IMR-90 (cell line): ENCODE measurements at places on chromosomes 3 and 15.

DNA sequence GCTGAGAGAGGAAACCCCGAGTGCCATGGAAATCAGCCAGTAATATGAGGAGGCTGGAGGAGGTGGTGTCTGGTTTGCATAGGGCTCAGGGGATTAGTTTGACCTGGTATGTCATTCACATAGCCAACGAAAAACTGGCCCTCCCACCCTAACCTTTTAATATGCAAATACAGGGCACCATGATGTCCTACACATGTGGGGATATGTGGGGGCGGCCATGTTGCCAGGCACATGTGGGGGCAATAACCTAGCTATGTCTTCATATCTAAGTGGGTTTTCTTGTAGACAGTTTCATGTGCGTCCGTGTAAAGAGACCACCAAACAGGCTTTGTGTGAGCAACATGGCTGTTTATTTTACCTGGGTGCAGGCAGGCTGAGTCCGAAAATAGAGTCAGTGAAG lies 110.1 kb downstream of the MOBP start:
- no peak for DNase-seq

GRCh38 chr15:96326328-96327154 lies 4.0 kb upstream of the NR2F2 start:
- DNase-seq: no peak

DNA sequence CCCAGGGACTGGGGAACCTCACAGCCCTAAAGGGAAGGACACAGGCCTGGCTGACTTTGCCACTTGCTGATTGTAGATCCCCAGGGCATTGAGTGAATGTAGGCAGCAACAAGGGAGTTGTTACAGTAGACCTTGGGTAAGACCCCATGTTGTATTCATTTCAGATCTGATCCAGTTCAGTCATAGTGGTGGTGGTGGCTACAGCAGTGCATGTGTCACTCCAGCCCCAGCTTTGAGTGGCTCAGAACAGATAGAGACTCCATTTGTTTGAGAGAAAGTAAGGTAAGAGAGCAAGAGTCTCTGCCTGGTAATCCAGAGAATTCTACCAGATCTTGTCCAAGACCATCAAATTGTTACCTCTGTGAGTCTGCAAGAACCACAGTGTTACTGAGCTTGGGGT lies 278.7 kb upstream of the SATB1 start:
- DNase-seq: no peak

DNA sequence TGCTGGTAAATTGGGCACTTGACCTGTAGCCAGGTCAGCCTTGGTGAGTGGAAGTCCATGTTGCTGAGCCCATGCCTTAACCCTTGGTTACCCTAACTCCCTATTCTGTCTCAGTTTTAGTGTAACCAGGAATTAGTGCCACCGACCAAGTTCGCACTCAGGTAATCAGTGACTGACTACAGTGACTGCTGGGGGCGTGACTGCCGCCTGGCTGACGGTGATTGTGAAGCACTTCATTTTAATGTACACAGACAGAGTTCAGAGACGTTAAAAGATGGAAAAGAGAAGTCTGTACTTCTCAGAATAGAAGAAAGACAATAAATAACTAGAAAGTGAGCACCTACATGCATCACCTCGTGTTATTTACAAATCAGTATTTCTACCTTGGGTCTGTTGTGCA lies 17.3 kb downstream of the CFAP161 start:
- no peak for DNase-seq

- no peak for DNase-seq
Observed at GRCh38 chr3:196192524-196193051, 18.6 kb downstream of the ZDHHC19 start.

DNA sequence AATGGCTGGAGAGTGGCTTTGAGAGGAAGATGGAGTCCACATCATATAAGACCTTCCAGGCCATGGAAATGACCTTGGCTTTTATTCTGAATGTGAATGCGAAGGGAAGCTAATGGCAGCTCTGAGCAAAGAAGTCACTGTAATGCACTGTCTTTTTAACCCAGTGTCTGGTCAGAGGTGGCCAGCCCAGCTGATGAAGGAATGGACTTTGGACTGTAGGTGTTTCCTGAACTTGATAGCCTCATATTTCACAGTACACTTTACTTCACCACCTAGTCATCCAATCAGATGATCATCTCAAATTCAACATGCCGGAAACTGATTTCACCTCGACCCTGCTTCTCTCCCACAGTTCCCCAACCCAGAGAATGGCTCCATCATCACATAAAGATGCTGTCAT lies 33.4 kb downstream of the DCLK3 start:
- no peak for DNase-seq

DNA sequence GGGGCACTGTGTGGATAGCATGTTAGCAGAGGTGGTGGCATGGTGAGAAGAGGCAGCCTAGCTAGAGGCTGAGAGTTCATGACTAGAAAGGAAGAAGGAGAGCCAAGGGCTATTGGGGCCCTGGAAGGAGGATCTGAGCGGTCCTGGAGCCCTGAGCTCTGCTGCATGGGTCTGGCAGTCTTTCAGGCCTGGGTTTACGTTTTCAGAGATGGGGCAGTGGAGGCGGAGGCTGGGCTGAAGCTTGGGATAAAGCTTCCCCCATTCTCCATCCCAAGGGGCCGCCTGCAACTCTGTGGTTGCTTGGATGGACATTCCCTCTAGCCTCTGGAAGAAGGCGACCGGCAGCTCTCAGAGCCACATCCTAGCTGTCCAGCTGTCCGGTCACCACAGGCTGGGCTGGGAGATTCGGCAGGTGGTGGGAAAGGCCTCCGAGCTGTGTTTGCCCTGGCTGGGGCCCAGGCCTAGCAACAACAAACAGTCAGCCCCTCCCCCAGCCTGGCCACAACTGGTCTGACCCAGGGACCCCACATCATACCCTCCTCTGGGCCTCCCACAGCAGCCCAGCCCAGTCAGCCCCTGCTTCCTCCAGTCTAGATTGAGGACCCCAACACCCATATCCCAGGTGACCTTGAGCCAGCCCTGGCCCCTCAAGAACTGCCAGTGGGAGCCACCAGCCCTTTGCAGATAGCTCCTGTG lies 1.8 kb upstream of the SLC38A3 start:
- no peak for DNase-seq

DNA sequence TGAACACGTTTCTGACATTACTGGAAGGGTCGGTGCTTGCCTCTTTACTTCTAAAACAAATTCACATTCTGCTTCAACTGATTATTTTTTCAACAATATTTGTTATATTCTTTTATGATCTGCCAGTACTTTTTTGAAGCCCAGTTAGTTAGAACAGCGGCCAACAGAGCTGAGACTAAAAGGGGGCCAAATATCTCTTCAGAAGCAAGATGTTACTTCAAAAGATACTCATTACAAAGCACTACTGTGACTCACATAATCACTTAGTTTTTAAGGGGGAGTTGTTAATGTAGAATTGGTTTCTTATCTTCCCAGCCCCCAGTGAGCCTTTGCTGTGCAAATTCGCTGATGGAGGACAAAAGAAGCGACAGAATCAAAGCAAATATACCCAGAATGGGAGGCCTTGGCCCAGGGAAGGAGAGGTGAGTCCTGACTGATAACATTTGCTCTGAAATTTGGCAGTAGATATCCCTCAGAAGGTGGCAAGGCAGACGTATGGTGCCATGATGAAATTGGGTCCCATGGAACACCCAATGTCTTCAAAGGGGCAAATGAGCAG lies 587.8 kb downstream of the RBMS3 start:
- DNase-seq: no peak

DNA sequence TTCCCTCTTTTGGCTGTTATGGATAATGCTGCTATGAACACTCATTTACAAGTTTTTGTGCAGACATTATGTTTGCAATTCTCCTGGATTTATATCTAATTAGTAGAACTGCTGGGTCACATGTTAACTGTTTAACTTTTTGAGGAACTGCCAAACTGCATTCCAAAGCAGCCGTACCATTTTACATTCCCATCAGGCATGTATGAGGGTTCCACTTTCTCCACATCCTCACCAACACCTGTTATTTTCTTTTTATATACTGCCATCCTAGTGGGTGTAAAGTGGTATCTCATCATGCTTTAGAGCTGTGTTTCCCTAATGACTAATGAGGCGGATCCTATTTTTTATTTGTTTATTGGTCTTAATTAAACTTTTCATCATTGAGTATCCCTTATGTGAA lies 9.2 kb downstream of the KPNA4 start:
- no peak for DNase-seq

DNA sequence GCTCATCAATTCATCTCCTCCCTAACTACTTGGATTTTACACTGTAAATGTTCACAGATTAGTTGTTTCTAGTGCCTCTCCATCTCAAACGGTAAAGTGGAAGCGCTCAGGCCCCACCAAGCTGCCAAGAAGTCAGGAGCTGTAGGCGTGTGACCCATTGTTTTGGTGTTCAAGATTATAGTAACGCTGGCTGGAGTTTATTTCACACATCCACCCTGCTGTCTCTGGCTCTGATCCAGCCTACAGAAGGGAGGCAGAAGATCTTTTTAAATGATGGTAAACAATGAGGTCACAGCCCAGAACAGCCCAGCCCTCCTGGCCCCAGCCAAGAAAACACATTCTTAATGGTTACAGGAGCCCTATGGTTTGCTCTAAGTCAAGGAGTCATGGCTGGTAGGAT lies 25.7 kb upstream of the GALNT15 start:
- DNase-seq: peak; percentile 94

DNA sequence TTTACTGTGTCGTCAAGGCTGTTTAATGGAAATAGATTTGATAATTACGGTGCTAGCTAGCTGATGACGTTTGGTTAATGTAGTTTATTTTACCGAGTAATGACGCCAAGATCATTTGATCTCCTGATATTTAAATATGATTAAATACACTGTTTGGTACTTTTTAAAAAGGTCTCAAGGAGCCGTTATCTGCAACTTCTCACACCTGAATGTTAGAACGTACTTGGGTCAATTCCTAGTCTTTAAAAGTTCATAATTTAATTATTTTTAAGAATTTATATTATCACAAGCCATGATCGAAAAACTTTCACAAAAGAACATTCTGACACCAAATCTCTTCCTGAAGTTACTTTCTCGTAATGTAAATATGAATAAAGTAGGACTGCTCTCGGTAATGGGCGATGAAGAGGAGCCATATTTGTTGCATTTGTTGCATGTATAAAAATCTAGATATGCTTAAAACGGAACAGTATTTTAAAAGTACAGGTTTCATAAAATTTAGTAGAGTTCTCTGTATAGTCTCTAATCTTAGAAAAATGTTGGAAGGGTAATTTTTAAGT lies 16.2 kb upstream of the CHD2 start:
- DNase-seq: peak; percentile 62

DNA sequence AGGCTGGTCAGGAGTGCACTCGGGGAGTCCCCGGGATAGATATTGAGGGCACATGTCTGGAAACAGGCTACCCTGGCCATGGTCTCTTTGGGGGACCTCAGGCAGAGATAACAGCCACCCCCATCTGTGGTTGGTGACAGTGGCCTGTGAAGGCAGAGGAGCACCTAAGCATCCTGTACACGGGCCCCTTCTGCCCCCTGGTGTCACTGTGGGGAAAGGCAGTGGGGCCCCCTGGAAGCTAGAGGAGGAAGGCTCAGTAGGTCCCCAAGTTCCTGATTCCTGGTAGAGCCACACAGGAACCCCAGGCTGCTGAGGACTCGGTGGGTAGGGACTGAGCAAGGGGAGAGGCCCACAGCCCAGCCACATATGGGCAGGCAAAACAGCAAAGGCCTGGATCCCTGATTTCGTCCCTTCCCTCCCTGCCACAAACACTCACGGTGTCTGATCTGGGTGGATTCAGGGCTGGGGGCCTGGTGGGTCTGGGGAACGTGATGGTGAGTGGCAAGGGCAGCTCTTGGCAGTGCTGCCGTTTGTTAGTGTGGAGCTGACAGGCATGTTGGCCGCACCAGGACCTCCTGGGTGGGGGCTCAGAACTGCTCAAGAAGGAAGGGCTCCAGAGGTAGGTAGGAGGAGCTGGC lies 14.1 kb upstream of the CXCR6 start:
- peak; percentile 26 for DNase-seq

DNA sequence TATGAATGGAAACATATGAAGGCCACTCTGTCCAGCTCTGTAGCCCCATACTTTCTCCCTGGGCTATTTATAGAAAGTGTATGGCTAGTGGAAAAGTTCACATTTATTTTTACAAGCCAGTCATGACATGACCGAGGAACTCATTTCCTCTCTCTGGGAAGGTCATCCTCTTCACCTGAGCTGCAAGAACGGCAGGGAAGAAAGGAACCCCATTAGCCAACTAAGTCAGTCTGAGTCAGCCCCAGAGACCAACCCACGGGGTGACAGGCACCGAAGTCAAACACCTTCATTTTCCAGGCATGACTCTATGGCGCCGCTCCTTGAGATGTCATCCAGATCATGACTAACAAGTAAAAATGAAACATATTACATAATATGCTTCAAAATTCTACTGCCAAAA lies 4.8 kb downstream of the PAQR9 start:
- peak; percentile 49 for DNase-seq

DNA sequence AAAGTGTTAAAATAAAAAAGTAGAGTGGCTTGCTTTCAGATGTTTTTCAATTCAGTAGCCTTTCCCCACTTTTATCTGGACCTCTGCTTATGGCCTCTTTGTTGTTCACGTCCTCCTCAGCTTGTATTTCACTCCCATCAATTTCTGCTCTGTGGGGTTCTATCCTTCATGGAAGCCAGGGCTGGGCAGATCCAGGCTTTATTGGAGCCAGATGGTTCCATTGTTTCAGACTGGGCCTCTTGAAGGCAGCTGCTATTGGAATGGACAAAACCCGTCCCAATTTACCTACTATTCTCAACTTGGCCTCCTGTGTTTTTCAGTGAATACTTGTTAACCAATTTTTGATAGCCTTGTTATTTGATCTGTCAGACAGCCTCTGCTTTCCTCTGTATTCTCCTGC lies 10.9 kb upstream of the AADACL2 start:
- DNase-seq: no peak

- no peak for DNase-seq
Observed at GRCh38 chr3:139710212-139710611, 32.4 kb upstream of the NMNAT3 start.

- no peak for DNase-seq
Observed at GRCh38 chr3:100457811-100458210, 34.6 kb upstream of the TMEM45A start.

DNA sequence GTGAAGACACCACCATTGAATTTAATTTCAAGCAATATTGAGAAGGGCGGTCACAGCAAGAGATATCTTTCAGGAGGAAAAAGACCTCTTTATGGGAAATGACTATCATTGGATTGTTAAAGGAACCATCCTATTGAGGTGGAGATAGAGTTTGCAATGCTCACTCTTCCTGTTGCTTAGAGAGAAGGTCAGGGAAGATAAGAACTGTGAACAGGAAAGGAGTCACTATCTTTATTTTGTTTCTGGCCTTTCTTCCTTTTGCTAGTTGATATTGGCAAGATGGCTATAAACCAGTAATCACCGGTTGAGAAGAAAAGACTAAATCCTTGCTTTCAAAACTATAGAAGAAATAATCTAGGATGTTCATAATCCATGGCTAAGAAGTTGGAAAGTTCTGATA lies 112.1 kb upstream of the TMEM108 start:
- DNase-seq: no peak

GRCh38 chr3:29100292-29100691 lies 180.6 kb upstream of the RBMS3 start:
- DNase-seq: peak; percentile 34

DNA sequence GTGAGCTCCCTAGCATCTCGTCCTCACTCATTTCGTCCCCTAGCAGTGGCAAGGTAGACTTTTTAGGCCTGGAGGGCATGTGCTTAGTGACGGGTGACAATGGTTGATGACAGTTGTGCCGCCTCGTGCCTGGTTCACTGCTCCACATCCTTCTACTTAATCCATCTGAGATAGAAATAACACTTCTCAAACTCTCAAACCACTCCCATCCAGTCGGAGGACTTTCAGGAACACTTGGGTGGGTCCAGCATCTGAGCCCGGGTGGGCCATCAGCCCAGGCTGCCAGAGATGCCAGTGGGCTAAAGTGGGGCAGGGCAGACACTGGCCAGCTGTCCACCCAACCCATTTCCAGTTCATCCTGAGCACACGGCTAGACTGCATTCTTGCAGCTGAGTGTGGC lies 79.7 kb upstream of the SMAD3 start:
- DNase-seq: no peak
